ENCODE measurements at places on chromosomes 7 and 10. TPM values are rescaled to one million over a fixed set of nuclear protein-coding genes. Genes with fewer than 3 reads are reported as not detected.

The EGR2 gene
- total RNA-seq: 0.58 TPM

The PRSS2 gene
- not detected for total RNA-seq

The TMEM120A gene
- total RNA-seq: 18.9 TPM

The PHYHIPL gene
- total RNA-seq: not detected

The HOXA6 gene
- total RNA-seq: 0.28 TPM

The WDFY4 gene
- not detected for total RNA-seq

The SYPL1 gene
- 44.7 TPM for total RNA-seq

The BMPER gene
- total RNA-seq: 39.5 TPM

The TWIST1 gene
- total RNA-seq: 39.5 TPM

The PIP gene
- 0.38 TPM for total RNA-seq

The PON1 gene
- not detected for total RNA-seq

The COL26A1 gene
- total RNA-seq: under 0.01 TPM
